Activated T-helper 17 cell treated with anti-CD3 and anti-CD28 coated beads, Interleukin-2, amount 50 U/mL, for 72 hours (primary cell): ENCODE measurements at places on chromosomes 3 and 15. TPM values are rescaled to one million over a fixed set of nuclear protein-coding genes. Genes with fewer than 3 reads are reported as not detected.

- H3K4me3 ChIP-seq: no peak overlapping the region
- peaks cover 31% of the 10 kb centered on the region for H3K27me3 ChIP-seq
- H3K36me3 ChIP-seq: no peaks in the 10 kb centered on the region
- no peak overlapping the region for H3K27ac ChIP-seq
- H3K4me1 ChIP-seq: no peaks in the 10 kb centered on the region
These were observed 46.9 kb upstream of the SPRED1 start for GRCh38 chr15:38205526-38206272.

- H3K4me1 ChIP-seq: peaks cover 2% of the 10 kb centered on the region
- no peak for ATAC-seq
- peak overlapping the region; percentile 56 for H3K27ac ChIP-seq
- peaks cover 31% of the 10 kb centered on the region for H3K36me3 ChIP-seq
These were observed 3.8 kb upstream of the TMEM44 start for GRCh38 chr3:194637066-194637465.

GRCh38 chr3:100090669-100091005 is 23.7 kb downstream of the FILIP1L start:
- H3K4me3 ChIP-seq: no peak overlapping the region
- no peaks in the 10 kb centered on the region for H3K36me3 ChIP-seq
- H3K27me3 ChIP-seq: no peaks in the 10 kb centered on the region
- H3K27ac ChIP-seq: no peak overlapping the region
- ATAC-seq: no peak

DNA sequence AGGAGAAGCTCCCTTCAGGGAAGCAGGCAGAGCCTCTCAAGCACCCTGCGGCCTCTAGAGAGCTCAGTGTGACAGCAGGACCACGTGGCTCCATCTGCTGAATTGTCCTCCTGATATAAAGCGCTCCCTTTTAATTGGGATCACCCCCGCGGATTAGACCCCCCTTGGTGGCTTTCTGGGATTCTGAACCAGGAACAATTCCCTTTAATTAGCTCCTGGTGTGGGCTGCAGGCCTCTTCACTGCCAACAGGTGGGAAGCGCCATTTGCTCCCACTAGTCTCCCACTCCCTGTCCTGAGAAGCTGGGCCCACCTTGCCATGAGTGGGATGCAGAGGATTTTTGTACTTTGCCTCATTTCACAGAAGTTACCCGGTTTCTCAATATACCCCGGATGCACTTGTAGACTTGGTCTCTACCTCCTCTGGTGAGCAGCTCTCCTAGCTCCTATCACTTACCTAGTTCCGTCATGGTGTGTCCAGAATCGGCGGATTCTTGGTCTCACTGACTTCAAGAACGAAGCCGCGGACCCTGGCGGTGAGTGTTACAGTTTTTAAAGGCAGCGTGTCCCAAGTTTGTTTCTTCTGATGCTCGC is 592 bp downstream of the PGPEP1L start:
- H3K36me3 ChIP-seq: no peaks in the 10 kb centered on the region
- H3K4me3 ChIP-seq: no peak overlapping the region
- no peak overlapping the region for H3K27ac ChIP-seq
- no peaks in the 10 kb centered on the region for H3K4me1 ChIP-seq

DNA sequence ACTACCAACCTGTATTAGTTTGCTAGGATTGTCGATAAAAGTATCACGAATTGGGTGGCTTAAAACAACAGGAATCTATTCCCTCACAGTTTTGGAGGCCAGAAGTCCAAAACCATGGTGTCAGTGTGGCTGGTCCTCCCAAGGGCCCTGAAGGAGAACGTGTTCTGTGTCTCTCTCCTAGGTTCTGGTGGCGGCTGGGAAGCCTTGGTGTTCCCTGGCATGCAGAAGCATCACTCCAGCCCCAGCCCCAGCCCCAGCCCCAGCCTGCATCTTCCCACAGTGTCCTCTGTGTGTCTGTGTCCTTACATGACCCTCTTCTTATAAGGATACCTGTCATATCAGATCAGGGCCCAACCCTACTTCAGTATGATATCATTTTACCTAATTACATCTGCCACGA is 272.5 kb upstream of the LYSMD4 start:
- no peak overlapping the region for H3K4me3 ChIP-seq
- no peak overlapping the region for H3K27ac ChIP-seq
- no peaks in the 10 kb centered on the region for H3K36me3 ChIP-seq
- H3K4me1 ChIP-seq: no peaks in the 10 kb centered on the region
- ATAC-seq: no peak

- H3K27me3 ChIP-seq: peaks cover 22% of the 10 kb centered on the region
- H3K4me1 ChIP-seq: no peaks in the 10 kb centered on the region
- H3K4me3 ChIP-seq: no peak overlapping the region
- no peak overlapping the region for H3K27ac ChIP-seq
- ATAC-seq: no peak
These were observed 19.3 kb downstream of the PRR23E start for GRCh38 chr3:127212231-127212630.

GRCh38 chr3:158711886-158712285 is 20.4 kb downstream of the RARRES1 start:
- peaks cover 5% of the 10 kb centered on the region for H3K4me1 ChIP-seq
- peak; percentile 24 for ATAC-seq
- no peak overlapping the region for H3K4me3 ChIP-seq
- peaks cover 63% of the 10 kb centered on the region for H3K36me3 ChIP-seq

DNA sequence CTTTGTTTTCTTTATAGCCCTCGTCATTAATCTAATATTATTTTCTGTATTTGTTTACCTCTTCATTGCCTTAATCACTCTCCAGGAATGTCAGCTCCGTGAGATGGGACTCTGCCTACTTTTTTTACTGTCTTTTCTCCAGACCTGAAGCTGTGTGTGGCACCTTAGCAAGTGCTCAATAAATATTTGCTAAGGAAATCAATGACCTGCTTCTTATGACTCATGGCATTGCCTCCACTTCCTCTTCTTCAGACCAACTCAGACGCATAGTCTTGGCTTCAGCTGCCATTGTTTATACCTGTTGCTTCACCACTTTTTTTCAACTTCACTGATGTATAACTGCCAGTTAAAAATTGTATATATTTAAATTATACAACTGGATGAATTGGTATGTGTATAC is 218.5 kb upstream of the CMC1 start:
- peaks cover 6% of the 10 kb centered on the region for H3K4me1 ChIP-seq
- H3K4me3 ChIP-seq: no peak overlapping the region
- H3K27ac ChIP-seq: no peak overlapping the region
- no peaks in the 10 kb centered on the region for H3K36me3 ChIP-seq
- H3K27me3 ChIP-seq: peaks cover 5% of the 10 kb centered on the region

GRCh38 chr15:60077581-60078359 is 73.7 kb downstream of the FOXB1 start:
- peaks cover 15% of the 10 kb centered on the region for H3K27me3 ChIP-seq
- peak; percentile 90 for ATAC-seq
- H3K27ac ChIP-seq: peak overlapping the region; percentile 68
- peak overlapping the region; percentile 26 for H3K4me3 ChIP-seq

DNA sequence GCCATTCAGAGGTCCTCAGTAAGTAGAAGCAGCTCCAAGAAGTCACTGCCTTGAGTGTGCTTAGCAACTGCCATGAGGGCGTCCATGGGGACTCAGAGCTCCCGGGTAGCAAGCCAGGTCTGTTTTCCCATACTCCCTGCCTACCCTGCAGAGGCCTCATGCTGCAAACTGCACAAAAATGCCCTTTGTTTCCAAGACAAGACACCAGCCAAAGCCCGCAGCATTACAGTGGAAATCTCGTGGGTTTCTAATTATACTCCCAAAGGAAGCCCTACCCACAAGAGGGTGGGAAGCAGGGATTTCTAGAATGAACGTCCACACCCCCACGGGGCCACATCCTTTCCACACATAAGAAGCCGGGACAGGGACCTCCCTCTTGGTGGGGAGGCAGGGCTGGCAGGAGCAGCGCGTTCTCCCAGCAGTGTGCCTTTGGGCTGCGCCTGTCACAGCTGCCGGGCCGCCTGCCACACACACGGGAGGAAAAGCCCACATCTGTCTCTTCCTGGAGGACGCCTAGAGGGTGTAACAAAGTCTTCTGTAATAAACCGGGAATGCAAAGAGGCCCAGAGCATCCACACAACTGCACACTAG is 31.1 kb downstream of the FAM174B start:
- H3K4me1 ChIP-seq: peaks cover 12% of the 10 kb centered on the region
- H3K36me3 ChIP-seq: peaks cover 4% of the 10 kb centered on the region
- ATAC-seq: no peak
- peak overlapping the region; percentile 98 for H3K27ac ChIP-seq
- H3K4me3 ChIP-seq: peak overlapping the region; percentile 77

DNA sequence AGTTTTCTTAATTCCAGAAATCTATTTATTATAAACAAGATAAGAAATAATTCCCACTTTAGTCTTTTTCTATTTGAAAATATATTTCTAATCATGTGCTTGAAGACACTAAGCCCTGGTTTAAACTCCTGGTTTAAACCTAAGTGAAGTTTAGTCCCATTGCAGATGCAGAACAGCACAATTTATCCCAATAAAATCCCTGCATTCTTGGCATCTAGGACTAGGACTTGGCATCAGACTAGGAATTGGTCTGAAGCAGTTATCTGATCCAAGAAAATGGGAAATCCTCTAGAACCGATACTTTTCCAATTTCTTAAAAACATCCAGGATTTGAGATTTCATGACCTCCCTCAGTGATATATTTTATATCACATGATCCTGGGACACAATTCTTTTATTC is 168.8 kb upstream of the VEPH1 start:
- H3K27me3 ChIP-seq: peaks cover 4% of the 10 kb centered on the region
- H3K4me3 ChIP-seq: no peak overlapping the region
- H3K27ac ChIP-seq: no peak overlapping the region
- no peaks in the 10 kb centered on the region for H3K4me1 ChIP-seq
- H3K36me3 ChIP-seq: no peaks in the 10 kb centered on the region
- no peak for ATAC-seq

DNA sequence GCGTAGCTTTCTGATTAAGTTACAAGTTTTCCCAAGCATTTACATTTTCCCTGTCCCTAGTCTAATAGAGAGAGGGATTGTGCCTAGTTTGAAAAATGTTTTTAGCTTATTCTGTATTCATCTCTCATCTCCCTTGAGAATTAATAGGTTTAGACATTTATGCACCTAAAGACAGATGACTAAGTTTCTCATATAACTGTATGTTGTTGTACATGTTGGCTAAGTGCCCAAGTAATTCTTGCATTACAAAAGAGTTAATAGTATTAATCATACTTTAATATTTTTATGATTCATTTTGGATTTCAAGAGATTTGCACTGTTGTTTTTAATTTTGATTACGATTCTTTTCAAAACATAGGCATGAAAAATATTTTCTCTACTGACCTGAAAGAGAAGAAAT is 109.0 kb upstream of the TBL1XR1 start:
- H3K4me1 ChIP-seq: peaks cover 6% of the 10 kb centered on the region
- H3K27me3 ChIP-seq: no peaks in the 10 kb centered on the region
- H3K4me3 ChIP-seq: no peak overlapping the region
- ATAC-seq: no peak

DNA sequence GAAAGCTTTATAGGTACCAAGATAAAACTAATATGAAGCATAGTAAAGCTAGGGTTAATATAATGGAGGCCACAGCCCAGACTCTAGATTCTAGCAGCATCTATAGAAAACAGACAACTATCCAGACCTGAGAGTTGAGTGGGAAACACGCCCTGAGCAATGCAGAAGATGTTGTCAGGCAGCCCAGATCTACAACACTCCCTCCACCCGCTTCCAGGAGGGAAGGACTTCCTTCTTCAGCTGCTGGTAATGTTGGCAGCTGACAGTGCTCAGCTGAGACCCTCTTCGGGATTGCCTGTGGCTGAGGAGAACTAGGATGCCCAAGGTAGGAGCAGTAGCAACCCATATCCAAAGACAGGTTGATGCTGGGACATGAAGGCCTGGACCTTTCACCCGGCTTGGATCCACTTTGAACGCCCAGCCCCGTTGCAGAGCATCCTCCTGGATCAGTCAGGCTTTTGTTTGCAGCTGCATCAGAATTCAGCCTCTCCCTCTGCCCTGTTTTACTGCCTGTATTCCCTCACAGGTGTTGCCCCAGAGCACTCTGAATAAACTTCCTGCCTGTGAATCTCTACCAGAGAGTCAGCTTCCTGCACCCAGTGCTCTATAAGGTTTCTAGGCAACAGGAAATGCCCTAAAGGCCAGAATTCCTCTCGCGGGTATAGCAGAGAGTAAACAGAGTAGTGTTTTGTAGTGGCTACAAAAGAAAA is 174.7 kb upstream of the IL12A start:
- no peak overlapping the region for H3K27ac ChIP-seq
- no peaks in the 10 kb centered on the region for H3K36me3 ChIP-seq
- no peaks in the 10 kb centered on the region for H3K4me1 ChIP-seq
- H3K27me3 ChIP-seq: peaks cover 15% of the 10 kb centered on the region
- H3K4me3 ChIP-seq: no peak overlapping the region

DNA sequence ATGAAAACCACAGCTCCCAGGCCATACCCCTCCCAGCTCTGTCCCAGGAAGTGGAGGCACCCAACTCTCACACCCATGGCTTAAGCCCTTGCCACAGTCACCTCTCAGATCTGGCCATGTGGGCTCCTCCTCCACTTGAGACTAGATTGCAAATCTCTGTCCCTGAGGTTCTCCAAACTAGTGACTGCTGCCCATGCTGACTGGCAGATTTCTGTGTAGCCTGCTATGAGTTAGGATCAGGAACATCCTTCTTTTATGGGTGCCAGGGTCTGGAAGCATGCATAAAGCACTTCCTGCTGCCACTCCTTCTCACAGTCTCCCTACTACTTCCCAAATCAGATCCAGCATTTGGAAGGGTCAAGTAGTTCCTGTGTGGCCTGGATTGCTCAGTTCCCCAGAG is 59.6 kb upstream of the GOLIM4 start:
- H3K27ac ChIP-seq: no peak overlapping the region
- no peaks in the 10 kb centered on the region for H3K4me1 ChIP-seq
- ATAC-seq: no peak
- H3K27me3 ChIP-seq: peaks cover 24% of the 10 kb centered on the region
- H3K36me3 ChIP-seq: no peaks in the 10 kb centered on the region

- H3K27me3 ChIP-seq: no peaks in the 10 kb centered on the region
- H3K27ac ChIP-seq: peak overlapping the region; percentile 96
- ATAC-seq: peak; percentile 75
- peak overlapping the region; percentile 95 for H3K4me3 ChIP-seq
- H3K36me3 ChIP-seq: peaks cover 45% of the 10 kb centered on the region
- H3K4me1 ChIP-seq: peaks cover 62% of the 10 kb centered on the region
These were observed 61.0 kb downstream of the IQSEC1 start for GRCh38 chr3:13012221-13012691.

Gene CHRM5
- not detected for total RNA-seq

Gene ZNF774
- 0.69 TPM for total RNA-seq

Gene SCN11A
- total RNA-seq: 0.22 TPM

Gene PIGZ
- total RNA-seq: 0.82 TPM

Gene RCCD1
- 31.9 TPM for total RNA-seq

Gene CCK
- not detected for total RNA-seq

Gene EIF4E3
- total RNA-seq: 25.3 TPM

Gene SAMD7
- total RNA-seq: not detected

Gene IMPG2
- total RNA-seq: 0.43 TPM

Gene RBP2
- not detected for total RNA-seq

Gene CLEC3B
- 0.66 TPM for total RNA-seq
